Mammary epithelial cell (primary cell): ENCODE measurements at places on chromosomes 2 and 18.

- DNase-seq: no peak
Measured at GRCh38 chr2:120210270-120210693, 12.9 kb downstream of the TMEM185B start.

DNA sequence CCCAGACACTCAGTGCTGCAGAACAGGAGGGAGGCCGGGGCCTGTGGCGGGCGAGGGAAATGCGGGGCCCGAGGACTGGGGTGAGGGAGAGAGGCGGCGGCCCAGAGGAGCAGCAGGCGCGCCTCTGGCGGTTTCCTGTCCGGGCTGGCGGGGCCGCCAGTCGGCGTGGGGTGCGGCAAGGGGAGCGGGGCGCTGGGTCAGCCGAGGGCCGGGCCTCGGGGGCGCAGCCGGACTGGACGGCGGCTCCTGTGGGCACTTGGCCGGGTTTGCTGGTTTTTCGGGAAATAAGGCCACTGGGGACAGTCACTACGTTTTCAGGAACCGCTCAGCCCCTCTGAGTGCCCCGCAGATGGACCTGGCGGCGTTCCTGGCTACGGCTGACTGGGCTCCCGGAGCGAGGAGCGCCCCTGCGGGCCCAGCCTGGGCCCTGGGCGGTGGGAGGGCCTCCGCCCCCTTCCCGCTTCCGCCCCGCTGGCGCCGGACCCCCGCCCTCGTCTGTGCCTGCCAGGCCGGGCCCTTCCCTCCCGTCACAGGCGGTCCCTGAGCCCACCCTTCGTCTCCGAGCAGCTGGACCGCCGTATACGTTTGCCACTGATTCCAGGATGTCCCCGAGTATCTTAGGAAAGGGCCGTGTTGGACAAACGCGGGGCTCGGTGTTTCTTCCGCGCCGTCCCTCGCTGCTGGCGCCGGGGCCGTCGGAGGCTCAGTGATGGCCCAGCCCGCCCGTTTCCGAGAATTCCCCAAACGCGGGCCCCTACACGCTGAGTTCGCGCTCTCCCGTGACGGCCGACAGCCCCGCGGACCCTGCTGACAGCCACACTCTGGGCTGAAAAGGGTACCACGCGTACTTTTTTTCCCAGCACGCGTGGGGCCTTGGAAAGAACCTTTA, 84.6 kb downstream of the FAM210A start:
- no peak for DNase-seq

DNA sequence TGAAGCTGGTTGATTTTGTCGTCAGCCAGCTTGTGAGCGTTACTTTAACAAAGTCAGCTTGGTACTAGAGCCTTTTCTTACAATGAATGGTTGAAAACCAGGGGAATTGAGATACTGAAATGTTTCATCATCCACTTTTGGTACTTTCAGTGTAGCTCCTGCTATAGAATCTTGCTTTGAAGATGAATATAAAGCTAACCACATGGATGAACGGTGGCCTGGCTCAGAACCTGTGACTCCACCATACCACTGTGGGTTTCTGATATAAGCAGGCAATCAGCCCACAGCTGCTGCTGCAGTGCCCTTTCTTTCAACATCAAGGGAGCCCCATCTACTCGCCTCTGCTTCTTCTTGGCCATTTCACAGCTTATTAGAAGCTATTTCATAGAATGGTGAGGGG, 53.2 kb upstream of the GPR45 start:
- no peak for DNase-seq

DNA sequence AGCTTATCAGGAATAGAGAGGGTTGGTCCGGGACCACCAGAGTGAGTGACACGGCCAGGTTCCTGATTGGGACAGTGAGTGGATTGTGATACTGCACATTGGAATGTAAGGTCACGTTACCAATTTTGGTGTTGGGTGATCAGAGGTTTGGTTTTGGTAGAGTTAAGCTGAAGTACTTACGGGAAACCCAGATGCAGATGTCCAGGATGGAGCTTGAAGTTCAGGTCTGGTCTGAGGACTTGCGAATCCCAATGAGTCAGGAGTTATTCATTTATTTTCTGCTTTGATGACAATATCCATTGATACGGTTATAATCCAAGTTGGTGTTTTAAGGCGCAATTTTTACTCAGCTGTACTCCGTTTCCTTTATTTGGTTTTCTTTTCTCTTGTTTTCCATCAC, 273.6 kb downstream of the ALPK2 start:
- no peak for DNase-seq

GRCh38 chr18:40841063-40841462, 1114.0 kb upstream of the PIK3C3 start:
- no peak for DNase-seq

DNA sequence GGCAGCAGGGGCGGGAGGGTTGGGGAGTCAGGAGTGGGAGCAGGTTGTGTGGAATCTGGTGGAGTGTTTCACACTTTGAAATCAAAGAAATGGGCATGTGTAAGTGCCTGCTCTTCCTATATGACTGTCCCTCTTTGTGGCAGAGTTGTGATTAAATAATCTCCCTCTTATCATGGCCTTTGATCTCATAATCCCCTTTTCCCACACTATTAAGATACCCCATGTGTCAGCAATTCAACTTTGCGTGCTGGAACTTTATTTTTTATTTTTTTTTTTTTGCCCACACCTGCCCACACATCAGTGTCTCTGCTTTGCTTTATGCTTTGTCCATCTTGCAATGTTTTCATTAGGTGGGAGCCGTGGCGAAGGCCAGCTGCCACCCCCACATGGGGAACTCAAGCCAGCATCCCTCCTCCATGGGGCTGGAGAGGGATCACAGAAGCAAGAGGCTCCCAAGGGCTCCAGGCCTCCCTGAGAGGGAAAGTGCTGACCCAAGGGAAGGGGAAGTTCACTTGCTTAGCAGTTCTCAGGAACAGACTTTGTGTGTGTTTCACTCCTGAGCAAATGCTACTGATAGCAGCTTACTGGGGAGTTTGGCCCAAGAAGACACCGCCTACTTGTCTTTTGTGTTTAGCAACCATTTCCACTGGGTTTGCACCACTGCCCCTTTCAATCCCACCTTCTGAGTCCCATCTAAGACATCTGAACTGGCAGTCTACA, 243.4 kb downstream of the BCL11A start:
- no peak for DNase-seq

- DNase-seq: no peak
Measured at GRCh38 chr2:128799730-128800129, 481.1 kb upstream of the HS6ST1 start.

GRCh38 chr18:45197526-45197970, 417.7 kb upstream of the SLC14A2 start:
- peak; percentile 2 for DNase-seq

- DNase-seq: no peak
Measured at GRCh38 chr18:26893996-26894395, 28.5 kb upstream of the AQP4 start.

DNA sequence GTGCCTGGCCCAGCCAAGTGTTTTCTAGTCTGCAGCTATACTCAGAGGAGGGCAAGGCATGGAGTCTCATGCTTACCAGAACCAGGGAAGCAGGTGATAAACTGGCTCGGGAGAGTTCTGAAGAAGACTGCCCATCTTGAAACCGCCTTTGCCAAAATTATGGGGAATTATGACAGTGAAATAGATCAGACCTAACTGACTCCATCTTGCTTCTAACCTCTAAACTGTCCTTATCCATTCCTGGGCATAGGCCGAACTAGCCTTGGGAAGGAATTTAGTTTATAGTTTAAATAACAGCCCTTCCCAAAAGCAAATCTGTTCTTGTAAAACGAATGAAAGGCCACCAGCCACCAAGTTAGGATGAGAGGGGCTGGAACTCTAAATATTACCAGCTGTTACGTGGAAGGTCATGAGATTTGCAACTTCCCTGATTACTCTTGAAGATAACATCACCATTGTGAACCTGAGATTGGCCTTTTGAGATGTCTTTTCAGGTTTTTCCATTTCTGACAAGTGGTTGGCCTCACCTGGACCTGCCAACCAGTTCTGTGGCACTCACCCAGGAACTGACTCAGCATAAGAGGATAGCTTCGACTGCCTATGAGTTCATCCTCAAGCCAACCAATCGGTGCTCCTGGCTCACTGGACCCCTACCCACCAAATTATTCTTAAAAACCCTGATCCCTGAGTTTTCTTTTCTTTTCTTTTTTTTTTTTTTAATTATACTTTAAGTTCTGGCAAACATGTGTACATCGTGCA, 23.4 kb downstream of the CHCHD5 start:
- DNase-seq: peak; percentile 61

DNA sequence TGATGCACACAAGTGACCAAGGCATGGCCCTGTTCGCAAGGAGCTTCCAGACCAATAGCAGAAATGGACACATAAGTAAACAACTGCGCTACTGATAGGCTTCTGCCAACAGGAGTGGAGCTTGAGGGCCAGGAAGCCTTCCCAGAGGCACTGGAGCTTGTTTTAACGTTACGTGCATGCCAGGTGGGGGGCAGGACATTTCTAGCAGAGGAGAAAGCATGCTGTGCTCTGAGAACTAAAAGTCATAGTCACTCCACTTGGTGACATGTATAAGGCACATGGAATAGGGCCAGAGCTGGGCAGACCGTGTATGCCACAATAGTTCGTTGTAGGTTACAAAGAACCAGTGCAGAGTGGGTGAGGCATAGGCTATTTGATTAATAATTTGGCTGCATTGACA, 184.2 kb downstream of the NEDD4L start:
- no peak for DNase-seq

- DNase-seq: no peak
Measured at GRCh38 chr2:173588931-173589369, 234.3 kb downstream of the CDCA7 start.

GRCh38 chr2:108604196-108604595, 69.9 kb downstream of the LIMS1 start:
- no peak for DNase-seq

DNA sequence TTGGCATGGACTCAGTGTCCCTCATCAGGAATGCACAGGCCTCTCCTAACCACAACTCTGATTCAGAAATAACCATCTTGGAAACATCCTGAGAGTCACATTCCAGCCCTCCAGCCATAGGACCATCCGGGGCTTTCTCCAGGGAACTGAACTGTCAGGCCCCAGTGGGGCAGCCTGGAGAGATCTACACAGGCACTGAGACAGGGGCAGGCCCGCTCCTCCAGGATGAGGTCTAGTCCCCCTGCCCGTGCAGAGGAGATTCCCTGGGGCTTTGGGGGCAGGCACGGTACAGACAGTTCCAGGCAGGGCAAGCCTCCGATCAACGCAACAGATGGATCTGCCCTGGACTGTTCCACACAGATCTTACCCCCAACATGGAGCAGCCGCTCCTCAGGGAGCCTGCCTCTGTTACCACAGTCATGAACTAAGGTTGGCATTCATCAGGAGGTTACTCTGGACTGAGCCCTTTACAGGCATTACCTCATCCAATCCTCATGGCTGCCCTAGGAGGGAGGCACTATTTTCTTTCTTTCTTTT, 12.0 kb downstream of the KCNK3 start:
- peak; percentile 70 for DNase-seq

DNA sequence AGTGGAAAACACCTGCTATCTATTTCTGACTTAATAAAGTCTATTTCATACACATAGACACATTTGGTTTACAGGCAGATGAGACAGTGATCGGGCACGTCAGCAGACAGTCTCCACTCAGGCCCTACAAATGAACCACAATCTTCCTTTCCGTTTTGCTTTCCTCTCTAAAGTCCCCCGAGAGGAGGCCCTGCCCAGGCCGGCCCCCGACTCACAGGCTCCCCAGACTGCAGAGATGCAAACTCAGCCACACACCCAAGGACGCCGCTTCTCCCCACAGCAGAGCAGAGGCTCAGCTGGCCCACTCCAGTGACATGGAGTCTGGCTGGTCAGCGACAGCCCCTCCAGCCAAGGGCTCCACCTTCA, 9.3 kb upstream of the MTERF4 start:
- DNase-seq: no peak

GRCh38 chr2:144666032-144666431, 146.1 kb upstream of the ZEB2 start:
- DNase-seq: peak; percentile 32

GRCh38 chr2:236473691-236474090, 95.9 kb upstream of the ACKR3 start:
- no peak for DNase-seq

- peak; percentile 14 for DNase-seq
Measured at GRCh38 chr2:46914578-46915230, 902 bp downstream of the MCFD2 start.

GRCh38 chr2:169928463-169928864, 101.2 kb downstream of the UBR3 start:
- DNase-seq: peak; percentile 5

DNA sequence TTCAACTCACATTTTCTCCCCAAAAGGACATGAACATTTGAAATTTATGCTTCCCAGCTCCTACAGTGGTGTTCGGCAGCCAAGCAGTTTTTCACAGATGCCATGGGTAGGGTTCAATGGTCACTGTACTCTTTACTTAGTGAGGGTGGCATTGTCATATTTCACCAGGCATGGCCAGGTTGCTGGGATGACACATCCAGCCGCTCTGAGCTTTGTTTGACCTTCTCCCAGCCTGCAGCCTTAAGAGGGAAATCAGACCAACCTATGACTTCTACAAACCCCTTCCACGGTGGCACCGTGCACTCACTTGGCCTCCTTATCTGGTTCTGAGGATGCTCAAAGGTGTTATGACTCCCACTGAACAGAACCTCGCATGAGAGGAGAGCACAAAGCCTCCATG, 108.4 kb upstream of the SH3BP4 start:
- no peak for DNase-seq

- no peak for DNase-seq
Measured at GRCh38 chr2:11422491-11422865, 43.5 kb downstream of the E2F6 start.

GRCh38 chr2:191352536-191352935, 107.3 kb downstream of the MYO1B start:
- peak; percentile 60 for DNase-seq

DNA sequence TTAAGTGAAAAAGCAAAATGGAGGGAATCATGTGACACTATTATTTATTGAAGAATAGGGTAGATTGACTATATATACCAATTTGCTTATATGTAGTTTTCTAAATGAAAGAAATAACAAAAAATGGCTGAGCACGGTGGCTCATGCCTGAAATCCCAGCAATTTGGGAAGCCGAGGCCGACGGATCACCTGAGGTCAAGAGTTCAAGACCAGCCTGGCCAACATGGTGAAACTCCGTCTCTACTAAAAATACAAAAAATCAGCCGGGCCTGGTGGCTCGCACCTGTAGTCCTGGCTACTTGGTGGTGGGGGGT, 59.3 kb upstream of the MYCN start:
- no peak for DNase-seq

DNA sequence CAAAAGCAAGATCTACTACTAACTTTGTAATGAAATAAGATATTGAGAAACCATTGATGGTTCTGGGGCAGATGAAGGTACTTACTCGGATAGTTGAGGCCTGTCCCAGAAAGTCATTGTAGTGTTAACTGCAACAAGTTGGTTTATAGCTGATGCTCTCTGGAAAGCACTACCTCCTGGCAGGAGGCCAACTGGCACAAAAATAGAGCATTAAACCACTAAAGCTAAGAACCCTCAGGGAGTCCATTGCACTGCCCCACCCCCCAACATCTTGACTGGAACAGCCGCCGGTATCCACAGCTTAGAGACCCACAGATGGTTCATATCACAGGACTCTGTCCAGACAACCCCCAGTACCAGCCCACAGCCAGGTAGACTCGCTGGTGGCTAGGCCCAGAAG, 552.5 kb upstream of the CRIM1 start:
- no peak for DNase-seq
